Right hindlimb (tissue), 1 donor: ENCODE measurements at places on chromosomes 13 and 19.

DNA sequence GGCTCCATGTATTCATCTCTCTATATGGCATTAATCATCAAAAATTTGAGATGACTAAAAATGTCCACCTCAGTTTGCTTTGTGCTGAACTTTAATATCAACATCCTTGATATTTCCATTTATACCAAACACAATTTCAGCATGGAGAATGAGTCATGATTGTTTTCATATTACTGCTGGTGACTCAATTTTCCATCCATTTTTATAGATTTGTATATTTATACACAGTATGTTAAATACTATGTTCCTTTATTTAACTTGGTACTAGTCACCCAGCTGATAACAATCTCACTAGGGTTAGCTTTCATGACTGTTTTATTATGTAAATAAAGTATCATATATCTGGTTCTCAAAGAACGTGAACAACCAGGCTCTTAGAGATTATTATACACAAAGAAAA, 1255.1 kb downstream of the SLITRK1 start:
- no peak for DNase-seq

- DNase-seq: no peak
Observed at GRCh38 chr13:72383646-72384045, 343.8 kb downstream of the MZT1 start.

- no peak for DNase-seq
Observed at GRCh38 chr13:28529836-28530235, 34.9 kb upstream of the FLT1 start.

DNA sequence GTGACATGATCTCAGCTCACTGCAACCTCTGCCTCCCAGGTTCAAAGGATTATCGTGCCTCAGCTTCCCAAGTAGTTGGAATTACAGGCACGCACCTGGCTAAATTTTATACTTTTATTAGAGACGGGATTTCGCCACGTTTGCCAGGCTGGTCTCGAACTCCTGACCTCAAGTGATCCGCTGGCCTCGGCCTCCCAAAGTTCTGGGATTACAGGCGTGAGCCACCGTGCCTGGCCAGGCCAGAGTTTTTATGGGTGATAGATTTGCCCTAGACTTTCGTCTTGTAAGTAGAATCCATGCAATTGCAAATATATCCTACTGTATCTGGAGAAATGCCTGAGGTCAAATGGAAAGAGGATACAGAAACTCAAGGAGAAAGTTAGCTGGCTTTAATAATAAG, 819.9 kb upstream of the SLITRK1 start:
- DNase-seq: no peak

GRCh38 chr19:13839130-13839937, 37.6 kb upstream of the NANOS3 start:
- peak; percentile 92 for DNase-seq

GRCh38 chr13:93758575-93758974, 532.0 kb downstream of the GPC6 start:
- no peak for DNase-seq

DNA sequence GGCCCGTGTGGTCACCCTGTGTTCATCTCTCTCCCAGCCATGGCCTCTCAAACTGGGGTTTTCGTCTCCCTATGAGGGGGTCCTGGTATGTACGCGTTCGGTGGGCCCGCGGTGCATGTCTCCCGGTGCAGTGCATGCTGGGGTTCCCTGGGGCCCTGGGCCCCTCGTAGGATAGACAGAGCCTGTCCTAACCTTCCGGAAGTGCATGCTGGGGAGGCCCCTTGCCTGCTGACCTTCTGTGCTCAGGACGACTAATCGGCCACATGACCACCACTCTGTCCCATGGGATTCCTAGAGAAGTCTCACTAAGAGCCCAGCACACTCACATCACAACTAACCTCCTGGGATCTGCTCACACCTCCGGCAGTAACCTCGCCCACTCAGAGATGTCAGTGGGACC, 4.9 kb upstream of the USE1 start:
- no peak for DNase-seq

DNA sequence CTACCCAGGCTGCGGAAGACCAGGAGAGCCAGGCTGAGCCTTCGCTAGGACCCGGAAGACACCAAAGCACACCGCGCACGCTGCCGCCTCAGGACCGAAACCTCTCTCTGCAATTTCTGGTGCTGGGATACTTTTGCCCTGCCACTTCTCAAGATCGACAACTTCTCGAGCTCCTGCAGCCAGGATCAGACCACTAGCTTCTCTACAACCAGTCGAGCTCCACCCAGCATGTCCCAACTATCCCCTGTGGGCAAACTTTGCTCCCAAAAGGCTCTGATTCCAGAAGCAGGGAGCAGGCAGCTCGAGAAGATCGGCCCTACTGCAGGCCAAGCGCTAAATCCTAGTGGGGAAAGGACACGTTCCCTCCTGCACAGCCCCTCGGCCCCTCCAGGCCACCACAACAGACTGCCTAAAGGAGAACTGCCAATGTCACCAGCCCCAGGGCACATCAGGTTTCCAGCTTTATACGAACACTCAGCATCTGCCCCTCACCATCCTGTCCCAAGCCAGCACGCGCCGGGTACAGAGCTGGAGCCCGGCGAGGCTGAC, 979 bp downstream of the AKAP8 start:
- peak; percentile 55 for DNase-seq

DNA sequence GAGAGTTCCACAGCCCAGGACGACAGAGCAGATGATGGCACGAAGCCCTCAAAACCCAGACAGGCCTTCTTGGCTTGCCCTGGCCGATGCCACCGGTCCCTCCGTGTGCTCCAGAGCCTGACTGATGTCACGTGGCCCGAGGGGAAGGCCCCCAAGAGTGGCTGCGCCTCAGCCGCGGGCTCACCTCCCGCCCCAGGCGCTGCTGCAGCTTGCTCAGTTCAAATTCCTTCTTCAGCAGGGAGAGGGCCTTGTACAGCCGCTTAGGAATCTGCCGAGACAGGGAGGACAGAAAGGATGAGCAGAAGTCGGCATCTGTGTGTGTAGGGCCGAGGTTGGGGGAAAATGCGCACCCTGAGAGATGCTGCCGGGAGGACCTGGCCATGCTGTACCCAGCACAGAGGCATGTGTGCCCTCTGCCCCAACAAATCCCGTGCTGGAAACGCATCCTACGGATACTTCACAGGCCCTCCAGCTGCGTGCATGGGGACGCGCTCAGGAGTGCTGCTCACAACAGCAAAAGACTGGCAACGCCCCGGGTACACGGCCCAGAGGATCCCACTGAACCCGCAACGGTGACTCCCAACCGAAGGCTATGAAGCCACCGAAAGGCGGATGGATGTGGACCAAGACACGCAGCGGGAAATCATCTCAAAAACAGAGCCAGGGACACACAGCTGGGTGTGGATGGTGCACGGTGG, 12.9 kb downstream of the LONP1 start:
- DNase-seq: no peak

GRCh38 chr19:57227502-57227901, 3.3 kb upstream of the AURKC start:
- no peak for DNase-seq

- DNase-seq: no peak
Observed at GRCh38 chr13:38180670-38181069, 169.0 kb upstream of the UFM1 start.

DNA sequence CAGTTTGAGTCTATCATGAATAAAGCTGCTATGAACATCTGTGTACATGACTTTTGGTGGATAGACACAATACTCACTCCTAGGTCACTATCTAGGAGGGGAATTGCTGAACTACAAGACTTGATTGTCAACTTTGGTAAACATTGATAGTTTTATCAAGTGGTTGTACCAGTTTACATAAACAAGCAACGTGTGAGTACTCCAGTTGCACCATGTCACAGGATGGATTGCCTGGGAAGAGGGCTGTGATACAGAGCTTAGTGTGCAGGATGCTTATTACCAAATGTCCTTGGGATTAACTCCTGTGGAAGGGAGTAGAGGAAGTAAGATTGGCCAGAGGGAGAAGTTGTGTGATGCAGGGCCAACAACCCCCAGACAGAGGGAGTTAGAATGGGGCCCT, 37.7 kb downstream of the RAP2A start:
- no peak for DNase-seq

DNA sequence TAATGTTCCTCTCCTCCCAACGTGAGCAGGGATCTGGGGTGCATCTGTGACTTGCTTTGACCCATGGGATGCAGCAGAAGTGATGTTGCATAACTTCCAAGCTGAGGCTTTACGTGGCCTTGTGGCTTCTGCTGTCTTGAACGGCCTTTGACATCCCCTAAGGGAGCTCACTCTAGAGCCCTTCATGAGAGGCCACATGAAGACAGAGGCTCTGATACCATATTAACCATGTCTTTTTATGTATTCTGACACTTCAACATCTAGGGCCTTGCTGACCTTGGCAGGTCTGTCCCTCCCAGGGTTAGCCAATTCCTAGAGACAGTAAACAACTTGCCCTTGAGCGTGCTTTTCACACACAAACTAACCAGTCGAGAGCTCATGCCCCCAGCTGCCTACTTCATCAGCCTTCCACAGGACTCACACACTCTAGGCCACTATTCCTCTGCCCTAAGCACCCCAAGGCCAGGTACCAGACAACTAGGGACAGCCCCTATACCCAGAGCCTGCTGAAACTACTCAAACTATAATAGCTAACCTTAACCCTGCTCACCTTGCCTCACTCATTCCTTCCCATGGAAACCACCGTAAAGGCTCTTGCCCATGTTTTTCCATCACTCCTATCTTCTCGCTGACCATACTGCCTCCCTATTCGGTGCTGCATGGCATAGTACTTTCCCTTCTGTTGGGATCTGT, 45.4 kb downstream of the CCDC70 start:
- DNase-seq: no peak

GRCh38 chr19:10669246-10669645, 15.1 kb downstream of the ILF3 start:
- DNase-seq: no peak

- DNase-seq: no peak
Observed at GRCh38 chr13:113814435-113814821, 49.4 kb downstream of the GAS6 start.

- no peak for DNase-seq
Observed at GRCh38 chr19:51811344-51811743, 16.4 kb downstream of the FPR3 start.

DNA sequence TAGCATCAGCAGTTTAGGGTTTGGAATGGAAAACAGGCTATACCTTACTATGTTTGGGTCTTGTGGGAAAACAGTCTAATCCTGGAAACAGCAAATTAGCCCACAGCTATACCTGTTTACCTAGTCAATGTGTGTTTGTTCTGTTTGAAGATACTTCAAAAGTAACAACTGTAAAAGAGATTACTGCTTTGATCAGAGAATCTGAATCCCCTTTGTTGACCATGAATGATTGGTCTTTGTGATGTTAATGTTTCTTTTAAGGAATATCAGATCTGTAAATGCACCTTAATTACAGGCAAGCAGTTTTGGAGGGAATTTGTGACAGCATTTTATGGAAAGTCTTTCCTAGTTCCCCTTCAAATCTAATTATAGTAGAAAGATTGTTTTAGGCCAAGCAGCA, 20.7 kb upstream of the KLF5 start:
- no peak for DNase-seq

- DNase-seq: peak; percentile 45
Observed at GRCh38 chr13:41408746-41409145, 48.6 kb upstream of the RGCC start.

- no peak for DNase-seq
Observed at GRCh38 chr19:28494461-28494860, 718.5 kb downstream of the UQCRFS1 start.

DNA sequence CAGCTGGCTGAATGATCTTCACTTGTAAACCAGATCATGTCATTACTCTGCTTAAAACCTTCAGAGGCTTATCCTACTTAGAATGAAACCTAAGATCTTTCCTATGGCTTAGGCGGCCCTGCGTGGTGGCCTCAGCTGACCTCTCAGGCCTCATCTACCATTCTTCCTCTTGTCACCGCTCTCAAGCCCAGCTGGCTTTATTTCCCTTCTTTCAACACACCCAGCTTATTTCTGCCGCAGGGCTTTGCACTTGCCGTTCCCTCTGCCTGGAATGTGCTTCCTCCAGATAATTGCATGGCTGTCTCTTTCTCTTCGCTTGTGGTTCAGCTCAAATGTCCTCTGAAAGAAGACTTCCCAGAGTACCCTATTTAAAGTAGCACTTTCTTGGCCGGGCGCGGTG, 3.6 kb upstream of the ASF1B start:
- DNase-seq: no peak

DNA sequence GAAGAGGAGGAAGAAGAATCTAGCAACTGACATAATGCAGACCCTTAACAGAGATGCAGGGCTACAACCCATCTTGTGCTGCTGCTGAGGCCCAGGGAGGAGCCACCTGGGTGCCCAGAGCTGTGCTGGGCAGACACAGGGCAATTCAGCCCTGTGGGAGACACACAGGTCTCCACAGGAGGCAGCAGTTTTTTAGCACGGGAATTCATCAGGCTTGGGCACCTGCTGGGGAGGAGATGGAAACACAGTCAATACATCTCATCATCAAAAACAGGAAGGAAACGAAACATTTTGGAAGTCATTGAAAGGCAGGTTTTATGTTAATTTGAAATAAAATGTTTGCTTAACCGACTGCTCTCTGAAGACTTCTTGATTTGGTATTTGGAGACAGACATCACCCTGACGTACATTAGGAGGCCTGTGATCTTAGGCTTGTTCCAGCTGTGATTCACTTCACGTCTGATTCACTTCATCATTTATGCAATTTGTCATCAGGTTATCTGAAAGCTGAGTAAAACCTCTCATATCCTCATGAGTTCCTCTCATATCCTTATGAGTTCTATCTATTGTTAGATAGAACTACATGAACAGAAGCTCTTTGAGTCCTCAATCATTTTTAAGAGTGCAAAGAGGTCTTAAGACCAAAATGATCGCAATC, 77.4 kb downstream of the CYSLTR2 start:
- DNase-seq: no peak

- DNase-seq: no peak
Observed at GRCh38 chr13:96299235-96299634, 209.3 kb downstream of the HS6ST3 start.

DNA sequence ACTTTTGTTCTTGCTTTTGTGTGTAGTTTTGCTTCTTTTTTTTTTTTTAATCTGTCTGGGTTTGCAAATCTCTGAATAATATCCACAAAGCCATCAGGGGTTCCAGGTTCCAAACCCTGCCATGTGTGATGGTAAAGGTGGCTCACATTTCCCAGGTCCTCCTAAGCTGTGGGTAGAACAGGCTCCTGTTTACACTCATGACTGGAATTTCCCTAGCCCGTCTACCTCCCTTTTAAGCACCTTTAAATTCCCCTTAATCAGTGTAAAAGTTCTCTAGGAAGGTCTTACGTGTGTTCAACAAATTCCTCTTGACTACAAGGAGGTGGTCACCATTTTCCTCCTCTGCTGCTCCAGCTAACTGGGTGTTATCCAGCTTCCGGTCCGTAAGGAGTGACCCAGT, 62.8 kb downstream of the EFNB2 start:
- DNase-seq: no peak
